Right ventricle myocardium inferior (tissue), 1 donor: ENCODE measurements at places on chromosomes 3 and 15. TPM values are rescaled to one million over a fixed set of nuclear protein-coding genes. Genes with fewer than 3 reads are reported as not detected.
A peak's percentile ranks its signal among the peaks of the same experiment; 100 is the strongest.

DNA sequence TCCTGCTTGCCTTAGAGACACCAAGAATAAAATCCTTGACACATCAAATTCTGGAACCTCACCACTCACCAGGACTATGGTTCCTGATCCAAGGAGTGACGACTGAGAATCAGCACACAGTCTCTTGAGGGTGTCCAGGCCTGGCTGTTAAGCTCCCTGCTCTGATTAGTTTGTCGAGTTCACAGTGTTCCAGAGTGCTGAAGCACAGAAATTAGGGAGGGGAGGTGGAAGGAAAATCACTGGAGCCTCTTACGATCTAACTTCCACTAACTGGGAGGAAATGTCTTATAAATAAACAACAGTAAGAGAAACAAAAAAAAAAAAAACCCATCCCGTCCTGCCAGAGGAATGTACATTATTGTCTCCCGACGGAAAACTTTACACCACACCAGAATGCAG is 330.2 kb downstream of the TIGIT start:
- peak; percentile 62 for DNase-seq

DNA sequence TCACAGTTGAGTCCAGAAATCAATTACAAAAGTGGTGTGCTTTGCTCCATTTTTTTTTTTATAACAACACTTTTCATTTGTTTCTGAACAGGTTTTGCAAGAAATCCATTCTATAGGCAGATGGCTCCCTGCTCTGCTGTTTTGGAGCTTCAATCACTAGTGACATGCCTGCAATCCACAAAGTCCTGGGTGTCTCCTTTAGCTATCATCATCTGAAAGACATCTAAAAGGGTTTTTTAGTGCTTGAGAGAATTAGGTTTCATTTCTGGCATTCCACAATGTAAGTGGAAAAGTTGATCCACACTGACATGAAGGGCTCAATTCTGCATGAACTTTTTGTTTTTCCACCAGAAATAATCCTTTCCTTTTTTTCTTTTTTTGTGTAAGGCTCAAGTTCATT is 24.0 kb upstream of the MEIS2 start:
- no peak for DNase-seq

- no peak for DNase-seq
Observed at GRCh38 chr3:195104340-195104739, 166.6 kb downstream of the XXYLT1 start.

GPR62 gene
- total RNA-seq = 0.22 TPM
